Stimulated activated CD8-positive, alpha-beta memory T cell treated with anti-CD3 and anti-CD28 coated beads, Interleukin-7, amount 100 ng/mL, for 4 hours (primary cell): ENCODE measurements at places on chromosomes 16 and 17.

- DNase-seq: no peak
These were observed 11.7 kb downstream of the ZNHIT3 start for GRCh38 chr17:36498155-36498554.

DNA sequence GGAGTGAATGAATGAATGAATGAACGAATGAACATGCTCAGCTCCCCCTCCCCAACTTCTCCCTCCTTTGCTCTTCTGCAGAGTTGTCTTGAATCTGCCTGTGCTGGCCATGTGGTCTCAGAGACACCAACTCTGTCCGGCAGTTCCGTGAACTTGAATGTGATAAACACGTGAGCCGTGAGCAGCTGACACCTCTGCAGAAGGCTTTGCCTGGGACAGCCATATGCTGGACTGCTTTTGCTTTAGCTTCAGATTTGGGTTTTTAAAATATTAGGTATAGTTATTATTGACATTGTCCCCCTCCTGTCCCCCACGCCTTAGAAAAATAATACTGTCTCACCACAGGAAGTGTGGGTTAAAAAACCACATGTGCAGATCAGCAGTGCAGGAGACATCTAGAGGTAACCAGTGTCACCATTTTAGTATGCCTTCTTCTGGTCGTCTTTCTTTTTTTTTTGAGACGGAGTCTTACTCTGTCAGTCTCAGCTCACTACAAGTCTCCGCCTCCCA, 83.8 kb downstream of the ABCC1 start:
- no peak for DNase-seq

DNA sequence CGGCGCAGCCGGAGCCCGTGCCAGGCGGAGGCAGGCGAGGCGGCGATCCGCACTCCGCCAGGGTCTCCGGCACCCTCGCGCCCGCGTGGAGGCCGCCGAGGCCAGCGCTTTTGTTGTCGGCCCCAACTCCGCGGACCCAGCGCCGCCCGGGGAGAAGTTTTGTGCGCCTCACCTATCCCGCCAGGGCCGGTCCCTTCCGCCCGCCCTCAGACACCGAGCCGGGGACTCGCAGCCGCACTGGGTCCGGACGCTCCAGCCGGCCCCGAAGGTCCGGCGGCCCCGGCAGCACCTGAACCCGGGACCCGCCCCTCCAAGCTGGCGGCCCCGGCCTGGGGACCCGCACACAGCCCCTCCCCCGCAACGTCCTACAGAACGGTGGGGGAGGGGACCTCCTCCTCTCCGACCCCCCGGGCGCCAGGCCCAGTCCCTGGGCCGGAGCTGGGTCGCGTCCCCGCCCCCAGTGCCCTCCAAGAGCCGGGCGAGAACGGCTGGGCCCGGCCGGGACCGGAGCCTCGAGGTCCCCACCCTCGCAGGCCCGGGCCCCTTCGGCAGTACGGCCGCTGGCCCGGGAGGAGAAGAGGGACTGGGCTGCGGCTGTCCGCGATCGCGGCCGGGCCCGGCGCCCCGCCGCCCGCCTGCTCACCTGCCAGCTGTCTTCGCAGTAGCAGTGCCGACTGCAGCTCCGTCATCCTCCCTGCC, 698 bp downstream of the UBE2G1 start:
- DNase-seq: no peak

- no peak for DNase-seq
These were observed 208.3 kb upstream of the PMFBP1 start for GRCh38 chr16:72380283-72380682.

DNA sequence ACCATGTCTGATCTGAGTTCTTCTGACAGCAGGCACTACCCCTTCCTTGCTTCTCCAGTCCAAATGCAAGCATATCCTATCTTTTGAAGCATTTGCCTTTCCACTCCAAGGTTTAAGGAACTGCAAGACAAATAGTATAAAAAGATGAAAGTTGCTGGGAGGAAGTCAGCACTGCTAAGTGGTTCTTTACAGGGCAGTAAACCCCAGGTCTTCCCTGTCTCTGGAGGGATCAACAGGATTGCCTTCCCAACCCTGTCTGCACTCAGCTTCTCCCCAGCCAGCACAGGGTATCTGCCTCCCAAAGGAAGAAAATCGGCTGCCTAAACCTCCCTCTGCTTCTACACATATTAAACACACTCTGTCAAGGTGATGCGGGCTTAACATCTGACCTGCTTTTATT, 46.8 kb downstream of the SOX9 start:
- no peak for DNase-seq

- no peak for DNase-seq
These were observed 91.3 kb downstream of the KATNIP start for GRCh38 chr16:27641260-27641659.

DNA sequence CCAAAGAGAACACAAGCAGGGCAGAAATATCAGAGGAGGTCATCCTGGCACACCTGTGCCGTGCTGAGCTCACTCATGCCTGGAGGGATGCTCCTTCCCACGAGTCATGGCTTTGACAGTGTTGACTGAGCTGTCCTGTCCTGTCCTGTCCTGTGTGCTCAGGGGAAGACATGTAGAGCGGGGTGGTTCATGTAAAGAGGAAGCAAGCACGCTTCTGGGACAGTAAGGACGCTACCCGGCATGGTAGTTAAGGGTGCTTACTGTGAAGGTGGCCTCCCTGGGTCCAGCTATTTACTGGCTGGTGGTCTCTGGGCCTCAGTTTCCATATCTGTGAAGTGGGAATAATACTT, 398 bp downstream of the LGALS9 start:
- no peak for DNase-seq

GRCh38 chr16:12147681-12148080, 171.1 kb downstream of the SNX29 start:
- no peak for DNase-seq

- no peak for DNase-seq
These were observed 13.8 kb upstream of the SEZ6 start for GRCh38 chr17:29019475-29020181.

DNA sequence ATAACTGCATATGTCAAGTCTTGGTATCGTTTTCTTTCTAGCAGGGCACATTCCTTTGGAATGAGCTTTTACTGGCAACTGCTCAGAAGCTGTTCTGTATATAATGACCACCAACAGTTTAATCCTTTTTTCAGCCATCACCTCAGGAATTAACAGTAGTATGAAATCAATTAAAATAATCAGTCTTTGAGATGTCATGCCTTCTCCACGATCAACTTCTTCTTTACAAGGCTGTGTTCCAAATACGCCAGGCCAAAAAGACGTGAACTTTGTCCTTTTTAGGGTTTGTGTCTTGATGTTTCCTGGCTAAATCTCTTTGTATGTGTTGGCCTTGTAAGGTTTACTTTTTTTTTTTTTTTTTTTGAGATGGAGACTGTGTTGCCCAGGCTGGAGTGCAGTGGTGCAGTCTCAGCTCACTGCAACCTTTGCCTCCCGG, 54.9 kb downstream of the ABCC1 start:
- no peak for DNase-seq

GRCh38 chr17:74426551-74427047, 5.3 kb upstream of the GPRC5C start:
- no peak for DNase-seq

GRCh38 chr16:3953728-3954410, 73.4 kb upstream of the CREBBP start:
- DNase-seq: no peak

GRCh38 chr17:41428591-41429291, 4.4 kb upstream of the KRT37 start:
- no peak for DNase-seq

GRCh38 chr17:43671031-43671692, 9.4 kb upstream of the MEOX1 start:
- DNase-seq: no peak

GRCh38 chr16:29029168-29029994, 44.5 kb downstream of the LAT start:
- DNase-seq: peak; percentile 89

GRCh38 chr17:67386965-67387551, 10.0 kb downstream of the PITPNC1 start:
- peak; percentile 43 for DNase-seq

DNA sequence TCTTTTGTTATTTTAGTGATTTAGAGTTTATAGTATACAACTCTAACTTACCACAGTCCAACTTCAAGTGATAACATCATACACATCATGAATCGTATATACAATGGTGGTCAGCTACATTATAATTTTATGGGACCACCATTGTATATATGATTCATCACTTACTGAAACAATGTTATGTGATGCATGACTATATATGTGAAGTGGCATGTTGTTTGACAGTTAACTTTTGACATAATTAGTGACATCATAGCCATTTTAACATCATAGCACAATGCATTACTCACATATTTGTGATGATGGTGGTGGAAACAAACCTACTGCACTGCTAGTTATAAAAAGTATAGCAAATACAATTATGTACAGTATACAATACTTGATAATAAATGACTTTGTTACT, 21.9 kb downstream of the DYNLL2 start:
- DNase-seq: no peak

DNA sequence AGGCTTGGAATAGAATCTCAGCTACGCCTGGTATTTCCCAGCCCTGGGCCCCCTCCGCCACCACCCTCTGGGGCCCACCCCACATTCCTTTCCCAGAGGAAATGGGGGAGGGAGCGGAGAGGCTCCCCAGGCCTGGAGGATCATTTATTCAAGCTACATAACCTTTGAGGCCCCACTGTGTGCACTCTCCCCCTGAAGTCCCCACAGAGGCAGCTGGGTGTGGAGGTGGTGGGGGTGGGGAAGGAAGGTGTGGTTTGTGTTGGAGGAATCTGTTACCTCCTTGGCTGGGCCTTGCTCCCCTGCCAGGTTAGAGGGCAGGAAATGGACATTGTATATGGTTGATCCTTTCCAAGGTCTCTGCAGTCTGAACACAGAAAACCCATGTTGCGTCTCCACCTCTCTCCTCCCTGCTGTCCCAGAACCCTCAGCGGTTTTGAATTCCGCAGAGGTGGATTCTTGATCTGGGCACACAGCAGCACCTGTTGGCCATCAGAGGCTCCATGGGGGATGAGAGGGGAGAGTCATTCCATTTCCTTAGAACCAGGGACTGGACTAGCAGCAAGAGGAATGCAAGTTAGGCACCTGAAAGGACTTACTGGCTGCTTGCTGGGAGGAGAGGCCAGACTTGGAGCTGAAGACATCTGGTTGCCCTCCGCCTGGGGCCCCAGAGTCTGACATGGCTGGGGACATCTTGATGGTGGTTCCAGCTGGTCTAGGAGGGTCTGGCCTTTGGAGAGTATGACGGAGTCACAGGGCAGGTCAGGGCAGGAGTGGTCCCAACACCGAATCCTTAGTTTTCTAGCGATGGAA, 23.0 kb downstream of the ARHGAP23 start:
- DNase-seq: no peak

DNA sequence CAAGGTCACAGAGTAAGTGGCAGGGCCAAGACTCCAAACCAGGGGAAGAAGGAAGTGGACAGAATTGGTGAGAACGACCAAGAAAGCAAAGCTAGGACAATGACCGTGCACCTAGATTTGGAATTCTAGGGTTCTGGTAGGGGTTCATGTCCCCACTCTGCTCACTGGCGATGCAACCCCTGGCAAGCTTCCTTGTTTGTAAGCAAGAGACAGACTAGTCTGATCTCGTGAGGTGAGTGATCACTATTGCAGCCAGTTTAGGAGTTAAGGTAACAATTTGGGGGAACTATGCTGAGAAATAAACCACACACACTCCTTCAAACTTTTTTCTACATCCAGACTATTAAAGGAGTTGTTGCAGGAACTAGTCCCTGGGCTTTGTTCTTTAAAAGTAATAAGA, 48.1 kb downstream of the XPO6 start:
- no peak for DNase-seq

- DNase-seq: no peak
These were observed 14.1 kb upstream of the MRTFB start for GRCh38 chr16:14056970-14057369.

GRCh38 chr17:68801335-68802247, 153.6 kb downstream of the ABCA8 start:
- DNase-seq: no peak

GRCh38 chr17:77959926-77960521, 1.5 kb downstream of the TNRC6C start:
- DNase-seq: no peak

DNA sequence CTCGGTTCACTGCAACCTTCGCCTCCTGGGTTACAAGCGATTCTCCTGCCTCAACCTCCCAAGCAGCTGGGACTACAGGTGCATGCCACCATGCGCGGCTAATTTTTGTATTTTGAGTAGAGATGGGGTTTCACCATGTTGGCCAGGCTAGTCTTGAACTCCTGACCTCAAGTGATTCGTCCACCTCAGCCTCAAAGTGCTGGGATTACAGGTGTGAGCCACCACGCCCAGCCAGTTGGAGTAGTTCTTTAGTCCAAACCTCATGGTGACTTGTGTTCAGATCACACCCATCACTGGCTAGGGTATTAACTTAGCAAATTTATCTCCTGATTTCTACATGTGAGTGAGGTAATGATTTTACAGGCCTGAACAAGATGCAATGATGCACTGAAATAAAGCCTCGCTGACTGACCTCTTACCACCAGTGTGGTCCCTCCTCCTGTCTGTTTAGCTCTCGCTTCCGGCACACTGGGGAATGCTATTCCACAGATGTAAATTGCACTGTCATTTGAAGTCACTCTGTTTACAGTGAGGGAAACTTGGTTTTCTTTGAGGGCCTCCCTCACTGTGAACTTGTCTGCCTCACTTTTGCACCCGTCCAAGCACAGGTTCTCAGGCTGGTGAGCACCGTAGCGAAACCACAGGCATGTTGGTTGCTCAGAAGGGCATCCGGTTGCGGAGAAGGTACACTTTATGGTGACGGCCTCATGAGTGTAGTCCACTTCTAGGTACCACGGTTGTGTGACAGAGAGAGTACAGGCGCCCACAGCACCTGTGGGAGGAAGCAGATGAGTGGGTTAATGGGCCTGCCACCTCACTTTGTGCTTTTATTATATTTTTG, 5.5 kb downstream of the IGSF6 start:
- DNase-seq: peak; percentile 77

DNA sequence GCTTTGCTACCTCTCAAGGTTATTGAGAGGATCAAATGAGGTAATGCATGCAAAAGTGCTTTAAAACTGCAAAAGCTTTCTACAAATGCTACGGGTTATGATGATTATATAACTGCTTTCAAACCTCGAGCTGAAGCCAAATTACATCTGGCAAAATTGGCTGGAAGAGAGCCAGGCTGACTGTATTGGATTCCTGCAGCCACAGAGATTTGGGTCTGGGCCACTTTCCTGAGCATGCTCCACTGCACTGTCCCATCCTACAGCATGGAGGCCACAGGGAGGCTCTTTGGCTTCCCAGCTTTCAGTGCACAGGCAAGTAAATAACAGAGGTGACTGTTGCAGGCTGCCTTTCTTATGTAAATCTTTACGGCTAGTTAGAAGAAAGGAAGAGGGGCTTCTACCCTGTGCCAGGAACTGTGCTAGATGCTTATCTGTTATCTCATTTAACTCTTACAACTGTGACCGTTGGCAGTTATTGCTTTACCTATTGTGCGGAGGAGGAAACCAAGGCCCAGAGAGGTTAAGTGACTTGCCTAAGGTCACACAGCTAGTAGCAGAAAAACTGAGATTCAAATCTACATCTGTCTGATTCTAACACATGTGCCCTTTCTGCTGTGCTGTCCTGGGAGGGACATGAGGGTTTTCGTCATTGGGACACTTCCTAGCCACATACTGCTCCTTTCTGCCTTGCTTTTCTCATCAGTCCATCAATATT, 121.8 kb downstream of the SPACA3 start:
- DNase-seq: no peak

- DNase-seq: no peak
These were observed 158.5 kb downstream of the RPTOR start for GRCh38 chr17:80703142-80703478.
